ENCODE measurements at places on chromosomes 4 and X. TPM values are rescaled to one million over a fixed set of nuclear protein-coding genes. Genes with fewer than 3 reads are reported as not detected.
A peak's percentile ranks its signal among the peaks of the same experiment; 100 is the strongest.

Gene ARX
- total RNA-seq, result not detected

Gene GYG2
- not detected for total RNA-seq

Gene FUNDC2
- total RNA-seq, result 53.6 TPM

Gene XK
- not detected for total RNA-seq

GRCh38 chrX:13261348-13261747, 58.5 kb downstream of the ATXN3L start:
- DNase-seq, result no peak

DNA sequence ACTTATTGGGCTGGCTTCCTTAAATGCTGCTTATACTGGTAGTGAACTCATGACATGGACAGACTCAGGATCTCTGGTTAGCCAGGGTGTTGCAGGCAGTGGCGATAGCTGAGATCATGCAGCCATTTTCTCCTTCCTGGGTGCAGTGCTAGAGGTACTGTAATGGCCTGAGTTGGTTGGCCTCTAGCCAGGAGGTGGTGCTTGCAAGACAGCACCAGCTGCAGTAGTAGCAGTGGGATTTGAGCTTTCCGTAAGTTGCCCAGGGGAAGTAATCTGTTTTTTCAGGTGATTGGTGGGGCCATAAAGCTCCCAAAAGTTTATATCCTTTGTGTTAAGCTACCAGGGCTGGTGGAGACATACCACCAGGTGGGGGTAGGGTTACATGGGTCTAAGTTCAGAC, 45.1 kb upstream of the AADAT start:
- no peak for DNase-seq

DNA sequence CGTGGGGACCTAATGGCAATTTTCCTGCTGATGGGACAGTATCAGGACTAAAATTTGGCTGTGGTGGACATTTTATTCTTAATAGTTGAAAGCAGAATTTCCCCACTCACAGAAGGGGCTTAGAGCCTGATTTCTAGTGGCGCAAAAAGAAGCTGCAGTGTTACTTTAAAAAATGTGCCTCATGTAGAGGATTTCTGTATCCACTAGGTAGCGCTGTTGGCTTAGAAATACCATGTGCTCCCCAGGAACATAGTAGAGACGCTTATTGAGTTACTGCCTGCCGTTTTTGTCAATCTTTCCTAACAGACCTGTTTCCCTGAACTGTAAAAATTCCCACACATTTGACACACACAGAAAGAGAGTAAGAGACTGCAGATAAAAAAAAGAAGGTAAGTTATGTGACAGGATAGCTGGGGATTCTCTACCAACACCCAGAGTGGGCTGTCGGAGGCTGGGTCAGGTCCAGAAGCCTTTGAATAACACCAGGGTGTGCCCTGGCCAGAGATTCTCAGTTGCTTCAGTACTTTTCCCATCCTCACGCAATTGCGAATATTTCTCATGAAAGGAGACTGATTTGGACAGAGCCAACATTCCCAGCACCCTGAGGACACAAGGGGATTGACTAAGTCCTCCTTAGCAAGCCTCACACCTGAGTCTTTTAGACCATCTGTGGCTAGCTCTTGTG, 88.4 kb downstream of the ZXDA start:
- peak; percentile 37 for DNase-seq

DNA sequence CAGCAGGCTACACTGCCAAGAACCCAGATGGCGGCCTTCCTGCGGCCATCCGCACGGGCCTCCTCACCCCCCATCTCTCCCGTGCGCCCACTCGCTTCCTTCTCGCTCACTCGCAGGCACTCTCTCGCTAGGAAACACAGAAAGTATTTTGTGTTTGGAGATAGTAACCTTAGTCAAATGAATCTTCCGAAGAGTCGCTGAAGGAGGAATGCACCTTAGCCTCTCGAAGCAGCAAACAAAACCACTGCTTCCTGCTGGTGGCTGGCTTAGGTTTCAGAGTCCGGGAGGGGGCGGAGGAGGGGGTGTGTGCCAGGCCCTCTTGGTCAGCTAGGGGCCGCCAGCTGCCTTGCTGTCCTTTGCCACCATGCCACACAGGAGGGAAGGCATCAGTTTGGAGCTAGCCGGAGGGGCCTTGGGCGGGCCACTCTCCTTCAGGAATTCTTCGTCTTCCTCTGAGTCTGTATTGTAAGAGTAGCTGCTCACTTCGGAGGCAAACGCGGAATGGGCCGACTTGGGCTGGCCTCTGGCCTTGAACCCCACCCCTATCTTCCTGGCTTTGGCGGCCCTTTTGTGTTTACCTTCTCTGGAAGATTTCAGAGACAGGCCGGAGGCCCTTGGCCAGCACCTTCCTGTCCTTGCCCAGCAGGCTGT, 73.2 kb upstream of the UCP1 start:
- no peak for DNase-seq

- no peak for DNase-seq
Measured at GRCh38 chrX:25175743-25176142, 160.0 kb upstream of the ARX start.

- DNase-seq, result no peak
Measured at GRCh38 chr4:128373628-128374027, 86.0 kb upstream of the PGRMC2 start.

DNA sequence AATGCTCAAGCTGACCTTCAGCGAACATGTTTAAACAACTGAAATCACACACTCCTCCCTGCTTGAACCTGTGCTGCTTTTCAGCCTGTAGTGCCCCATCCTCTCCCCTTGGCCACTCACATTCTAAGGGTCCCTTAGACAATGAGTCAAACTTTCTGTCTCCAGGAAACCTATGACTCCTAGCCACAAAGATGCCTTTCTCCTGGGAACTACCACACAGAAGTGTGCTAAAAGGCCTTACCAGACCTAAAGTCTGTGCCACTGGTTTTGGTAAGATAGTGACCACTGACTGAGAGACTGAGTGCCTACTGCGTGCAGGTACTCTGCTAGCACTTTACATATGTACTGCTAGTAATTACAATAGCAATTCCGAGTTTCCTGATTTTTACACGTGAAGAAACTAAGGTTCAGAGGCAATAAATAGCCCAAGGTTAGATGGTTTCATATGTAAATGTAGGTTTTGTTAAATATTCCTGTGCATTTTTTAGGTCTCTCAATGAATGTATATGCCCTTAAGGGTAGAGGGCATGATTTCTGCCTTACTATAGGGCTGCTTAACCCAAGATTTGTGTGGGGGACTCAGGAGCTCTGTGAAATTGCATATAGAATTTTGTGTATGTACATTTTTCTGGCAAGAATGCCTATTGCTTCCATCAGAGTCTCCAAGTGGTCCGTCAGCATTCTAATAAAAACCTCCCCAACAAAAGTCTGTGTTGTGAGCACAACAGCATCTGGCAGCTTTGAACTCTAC, 71.1 kb downstream of the NSG1 start:
- DNase-seq, result no peak

- no peak for DNase-seq
Measured at GRCh38 chr4:152771741-152772533, 7.6 kb downstream of the TIGD4 start.

DNA sequence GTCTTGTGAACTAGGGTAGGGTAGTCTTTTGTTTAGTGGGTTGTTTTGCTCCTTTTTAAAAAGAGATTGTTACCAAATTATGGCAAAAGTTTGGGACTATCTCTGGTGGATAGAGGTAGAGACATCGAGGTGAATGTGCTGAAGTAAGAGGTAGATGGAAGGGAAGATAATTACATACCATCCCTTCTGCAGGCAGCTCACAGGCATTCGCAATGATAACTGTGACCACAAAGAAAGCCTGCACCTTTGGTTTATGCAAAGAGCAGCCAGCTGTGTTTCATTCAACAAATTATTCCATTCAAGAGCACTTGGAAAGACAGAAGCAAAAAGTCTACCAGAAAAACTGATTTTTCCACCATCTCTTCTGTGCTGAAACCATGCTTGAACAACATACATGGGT, 155.6 kb downstream of the GATB start:
- no peak for DNase-seq

- DNase-seq, result no peak
Measured at GRCh38 chrX:80335062-80335830, 85.0 kb upstream of the TENT5D start.

All from CD4-positive, alpha-beta memory T cell (primary cell).